ENCODE measurements at places on chromosomes 3 and 15.

DNA sequence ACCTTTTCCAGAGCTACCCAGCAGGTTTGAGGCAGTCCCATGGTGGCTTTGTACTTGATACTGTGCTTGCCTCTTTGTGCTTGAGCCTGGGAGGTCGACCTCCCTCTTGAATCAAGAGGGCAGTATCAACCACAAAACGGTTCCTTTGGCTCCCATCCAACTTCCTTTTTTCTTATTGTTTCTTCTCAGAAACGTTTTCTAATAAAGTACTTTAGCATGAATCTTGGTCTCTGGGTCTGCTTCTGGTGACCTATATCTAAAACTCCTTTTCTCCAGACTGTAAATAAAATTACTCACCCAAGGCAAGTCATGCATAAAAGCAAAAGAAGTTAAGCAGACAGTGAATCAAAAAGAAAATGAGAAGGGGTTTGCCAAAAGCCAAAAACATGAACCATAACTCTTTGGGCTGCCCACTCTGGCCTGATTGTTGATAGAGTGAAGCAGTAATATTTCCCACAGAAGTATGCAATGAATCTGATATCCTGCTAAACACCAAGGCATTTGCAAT lies 112.2 kb upstream of the SLC4A7 start:
- no peak for DNase-seq

GRCh38 chr3:80159990-80160506 lies 392.2 kb upstream of the ROBO1 start:
- DNase-seq, result no peak

- DNase-seq, result peak; percentile 78
These were observed 33.9 kb downstream of the MYO5C start for GRCh38 chr15:52261498-52262242.

DNA sequence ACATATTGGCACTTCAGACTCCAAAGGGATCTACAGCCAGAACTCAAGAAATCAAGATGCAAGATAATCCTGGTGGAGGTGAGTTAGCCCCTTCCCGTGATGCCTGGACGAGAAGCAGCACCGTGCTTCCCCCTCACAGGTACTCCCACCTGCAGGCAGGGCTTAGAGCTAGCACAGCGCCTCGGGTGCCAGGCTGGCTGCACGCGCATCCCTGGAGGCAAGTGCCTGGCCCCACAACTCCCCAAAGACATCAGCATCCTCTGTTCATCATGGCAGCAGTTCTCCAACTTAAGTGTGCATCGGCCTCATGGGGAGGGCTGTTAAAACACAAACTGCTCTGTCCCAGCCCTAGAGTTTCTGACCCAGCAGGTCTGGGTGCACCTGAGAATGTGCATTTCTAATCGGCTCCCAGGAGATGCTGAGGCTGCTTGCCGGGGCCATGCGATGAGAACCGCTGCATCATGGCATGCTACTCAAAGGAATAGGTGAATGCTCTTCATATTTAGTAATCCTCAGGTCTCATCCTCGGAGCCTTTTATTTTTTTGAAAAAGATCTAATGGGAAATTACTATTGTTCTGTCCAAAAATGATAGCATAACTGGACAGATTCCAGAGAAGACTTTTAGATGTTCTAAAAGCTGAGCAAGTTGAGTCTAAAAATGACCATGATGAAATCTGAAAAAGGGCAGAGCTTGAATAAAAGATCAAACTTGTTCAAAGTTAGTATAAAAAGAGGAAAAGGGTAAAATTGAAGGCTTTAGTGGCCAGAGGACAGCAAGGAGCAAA lies 244.2 kb downstream of the ADAMTS17 start:
- no peak for DNase-seq

GRCh38 chr3:190088890-190089289 lies 31.8 kb downstream of the P3H2 start:
- DNase-seq, result no peak

GRCh38 chr15:49900903-49901235 lies 218.2 kb downstream of the ATP8B4 start:
- no peak for DNase-seq

- DNase-seq, result no peak
These were observed 27.7 kb downstream of the GASK1A start for GRCh38 chr3:43006825-43007224.

GRCh38 chr3:189794518-189794917 lies 163.3 kb downstream of the TP63 start:
- no peak for DNase-seq

- DNase-seq, result no peak
These were observed 411.0 kb upstream of the ATP11B start for GRCh38 chr3:182382112-182382857.

- no peak for DNase-seq
These were observed 507.3 kb upstream of the CBLB start for GRCh38 chr3:106376016-106376570.

- no peak for DNase-seq
These were observed 49.8 kb upstream of the SYN2 start for GRCh38 chr3:11954312-11954934.

DNA sequence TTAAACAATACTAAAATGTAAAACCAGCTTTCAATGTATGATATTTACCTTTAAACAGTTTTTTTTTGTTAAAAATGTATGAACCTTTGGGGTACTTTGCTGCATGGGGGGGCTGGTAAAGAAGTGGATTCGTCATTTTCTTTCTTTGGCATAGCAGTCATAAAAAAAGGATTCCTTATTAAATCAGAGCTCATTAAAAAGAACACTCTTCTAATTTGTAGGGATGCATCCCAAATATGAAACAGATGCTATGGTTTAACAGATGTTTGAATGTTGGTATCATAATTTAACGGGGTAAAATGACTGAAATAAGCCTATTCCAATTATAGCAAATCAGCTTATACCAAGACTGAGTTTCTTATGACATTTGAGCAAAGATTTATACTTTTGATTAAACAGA lies 234.4 kb downstream of the BBX start:
- no peak for DNase-seq

GRCh38 chr3:153163756-153164550 lies 1.9 kb downstream of the RAP2B start:
- DNase-seq, result no peak

DNA sequence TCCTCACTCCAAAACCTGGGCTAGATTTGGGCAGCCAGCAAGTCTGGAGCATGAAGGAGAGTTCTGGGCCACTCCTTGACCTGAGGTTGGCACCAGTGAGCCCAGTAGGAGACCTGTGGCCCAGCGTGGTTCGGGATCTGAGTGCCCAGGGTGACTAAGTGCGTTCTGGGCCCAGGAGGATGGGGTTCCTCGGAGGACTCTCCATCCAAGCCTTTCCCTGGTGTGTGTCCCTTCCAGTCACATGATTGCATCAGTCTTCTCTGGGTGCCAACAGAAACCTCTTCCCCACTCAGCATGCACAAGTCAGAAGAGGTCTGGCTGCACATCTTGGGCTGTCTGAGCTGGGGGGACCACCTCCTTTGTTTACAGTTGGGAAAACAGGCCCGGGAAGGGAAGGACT lies 14.9 kb downstream of the TMEM43 start:
- DNase-seq, result no peak

- DNase-seq, result no peak
These were observed 50.8 kb upstream of the PRR23E start for GRCh38 chr3:127141921-127142730.

DNA sequence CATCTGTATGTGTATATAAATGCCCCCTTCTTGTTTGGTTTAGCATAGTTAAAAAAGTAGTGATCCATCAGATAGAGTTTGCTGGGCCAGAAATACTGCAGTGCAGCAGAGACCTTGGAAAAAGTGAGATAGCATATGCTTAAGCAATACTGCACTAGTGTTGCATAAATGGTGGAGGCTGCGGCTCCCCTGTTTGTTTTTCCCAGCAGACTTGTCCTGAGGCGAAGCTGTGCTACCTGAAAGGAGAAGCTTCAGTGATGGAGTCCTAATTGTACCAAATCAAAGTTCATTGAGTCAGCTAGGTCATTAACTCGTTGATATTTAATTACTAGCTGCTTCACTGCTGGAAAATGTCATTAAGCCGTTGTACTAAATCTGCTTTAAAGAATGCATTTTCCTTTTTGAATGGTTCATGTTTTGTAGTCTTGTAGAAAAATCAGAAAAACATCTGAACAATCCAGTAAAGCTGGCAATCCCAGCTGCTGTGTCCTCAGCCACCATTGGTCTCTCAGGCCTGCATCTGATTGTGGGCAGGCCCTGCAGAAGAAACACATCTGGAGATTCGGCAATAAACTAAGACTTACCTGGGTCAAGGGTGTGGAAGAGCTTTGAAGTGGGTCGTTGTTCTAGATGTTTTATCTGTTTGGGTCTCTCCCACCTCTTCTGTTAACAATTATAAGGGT lies 169.6 kb downstream of the B3GALNT1 start:
- no peak for DNase-seq

DNA sequence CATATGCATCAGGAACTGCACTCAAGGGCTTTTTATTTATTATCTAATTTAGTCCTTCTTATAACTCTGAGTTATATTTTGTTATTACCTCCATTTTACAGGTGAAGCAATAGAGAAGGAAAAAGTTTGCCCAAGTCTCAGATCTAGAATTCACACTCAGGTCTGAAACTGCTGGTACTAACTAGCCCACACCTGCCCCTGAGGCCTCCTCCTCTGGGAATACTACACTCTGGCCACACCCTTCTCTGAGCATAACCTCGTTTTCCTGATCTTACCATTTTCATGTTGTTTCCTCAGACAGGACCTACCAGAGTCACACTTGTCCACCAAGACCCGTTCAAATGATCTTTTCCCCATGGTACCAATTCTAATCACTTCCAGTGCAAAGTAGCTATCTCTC lies 94.1 kb upstream of the CHRM5 start:
- no peak for DNase-seq

GRCh38 chr3:72887343-72887704 lies 522 bp upstream of the GXYLT2 start:
- DNase-seq, result no peak

- DNase-seq, result peak; percentile 80
These were observed 53.4 kb upstream of the CCDC174 start for GRCh38 chr3:14598143-14598569.

DNA sequence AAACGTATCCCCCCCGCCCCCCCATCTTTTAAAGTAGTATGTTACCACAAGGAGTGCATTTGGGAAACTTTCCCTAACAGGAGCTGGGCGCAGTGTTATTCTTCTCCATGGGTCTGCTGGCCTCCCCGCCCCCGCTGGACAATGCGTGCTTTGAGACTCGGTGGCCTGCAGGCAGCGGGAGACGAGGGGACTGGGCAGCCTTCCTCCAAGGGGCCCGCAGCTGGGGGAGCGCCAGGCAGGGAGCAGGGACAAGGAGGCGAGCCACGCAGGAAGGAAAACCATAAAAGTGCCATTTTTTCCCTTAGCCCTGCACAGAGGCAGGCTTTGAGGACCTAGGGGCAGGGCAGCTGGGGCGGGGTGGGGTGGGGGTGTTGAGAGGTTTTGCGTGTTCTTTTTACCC lies 14.1 kb downstream of the SOX2 start:
- DNase-seq, result no peak

DNA sequence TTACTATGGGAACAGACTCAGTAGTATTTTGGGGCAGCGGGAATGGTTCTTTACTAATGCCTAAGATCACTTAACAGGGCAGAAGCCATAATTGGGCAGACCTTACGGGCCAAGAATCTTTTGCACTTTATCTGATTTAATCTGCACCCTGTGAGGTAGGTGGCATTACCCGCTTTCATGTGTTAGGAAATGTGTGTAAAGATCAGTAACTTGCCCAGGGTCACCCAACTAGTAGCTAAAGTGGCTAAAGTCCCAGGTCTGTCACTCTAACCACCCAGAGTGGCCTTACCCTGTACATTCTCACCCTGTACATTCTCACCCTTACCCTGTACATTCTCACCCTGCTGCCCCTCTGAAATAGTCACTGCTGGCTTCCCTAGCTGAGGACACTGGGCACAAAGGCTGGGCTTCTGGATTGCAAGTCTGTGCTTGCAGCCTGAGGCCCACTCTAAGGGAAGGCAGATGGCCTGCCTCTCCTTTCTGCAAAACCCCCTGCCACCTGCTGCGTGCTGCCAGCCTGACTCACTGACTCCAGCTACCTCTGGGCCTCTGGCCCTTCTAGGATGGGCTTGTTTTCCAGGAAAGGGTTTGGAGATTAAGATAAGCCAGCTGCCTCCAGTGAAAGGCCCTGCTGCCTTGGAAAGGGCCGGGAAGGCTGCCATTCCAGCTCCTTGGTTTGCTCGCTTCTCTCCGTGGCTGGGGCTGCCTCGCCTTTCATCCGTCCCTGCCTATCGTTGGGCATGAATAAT lies 37.5 kb upstream of the MYZAP start:
- no peak for DNase-seq

GRCh38 chr15:58454950-58455401 lies 23.2 kb downstream of the LIPC start:
- no peak for DNase-seq

- no peak for DNase-seq
These were observed 130.9 kb downstream of the ASB7 start for GRCh38 chr15:100733101-100733842.

- no peak for DNase-seq
These were observed 115.6 kb downstream of the SENP2 start for GRCh38 chr3:185701611-185702261.

- no peak for DNase-seq
These were observed 53.0 kb downstream of the IQSEC1 start for GRCh38 chr3:13020159-13020750.

Data from activated CD4-positive, alpha-beta T cell treated with anti-CD3 and anti-CD28 coated beads, Interleukin-2, amount 10 ng/mL, durations not matched to agents 7 days and 5 days (primary cell).